ENCODE measurements at places on chromosomes 3 and 15.

GRCh38 chr3:16759227-16759903 is 125.4 kb upstream of the PLCL2 start:
- DNase-seq = no peak

DNA sequence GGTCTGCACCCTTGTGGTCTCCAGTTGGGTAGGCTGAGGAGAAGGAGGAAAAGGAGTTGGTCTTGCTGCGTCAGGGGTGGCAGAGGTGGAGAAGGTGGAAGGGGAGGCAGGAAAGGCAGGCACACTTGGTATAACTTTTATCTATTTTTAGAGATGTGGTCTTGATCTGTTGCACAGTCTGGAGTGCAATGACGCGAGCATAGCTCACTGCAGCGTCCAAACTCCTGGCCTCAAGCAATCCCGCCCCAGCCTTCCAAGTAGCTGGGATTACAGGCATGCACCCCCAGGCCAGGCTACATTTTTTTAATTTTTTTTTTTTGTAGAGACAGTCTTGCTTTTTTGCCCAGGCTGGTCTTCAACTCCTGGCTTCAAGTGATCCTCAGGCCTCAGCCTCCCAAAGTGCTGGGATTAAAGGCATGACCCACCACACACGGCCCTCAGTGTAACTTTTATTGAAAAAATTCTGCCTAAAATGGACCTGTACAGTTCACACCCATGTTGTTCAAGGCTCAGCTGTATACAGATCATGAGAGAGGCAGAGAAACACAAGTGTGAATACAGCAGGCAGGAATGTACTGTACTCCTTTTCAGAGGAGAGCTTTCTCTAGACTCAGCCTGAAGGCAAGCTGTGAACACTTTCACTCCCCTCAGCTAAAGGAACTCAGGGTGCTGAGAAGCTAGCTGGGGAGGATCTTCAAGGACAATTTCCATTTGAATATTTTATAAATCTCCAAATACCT is 2.1 kb upstream of the RHOV start:
- DNase-seq = no peak

- no peak for DNase-seq
Observed at GRCh38 chr15:78232951-78233350, 1.4 kb downstream of the ACSBG1 start.

GRCh38 chr15:53448232-53449015 is 311.0 kb downstream of the WDR72 start:
- no peak for DNase-seq

GRCh38 chr3:123807820-123808219 is 76.3 kb downstream of the MYLK start:
- no peak for DNase-seq

GRCh38 chr3:72301779-72302178 is 516.8 kb upstream of the PROK2 start:
- no peak for DNase-seq

- no peak for DNase-seq
Observed at GRCh38 chr15:80684697-80685096, 10.4 kb upstream of the ABHD17C start.

GRCh38 chr15:50911621-50912020 is 3.1 kb downstream of the AP4E1 start:
- no peak for DNase-seq

DNA sequence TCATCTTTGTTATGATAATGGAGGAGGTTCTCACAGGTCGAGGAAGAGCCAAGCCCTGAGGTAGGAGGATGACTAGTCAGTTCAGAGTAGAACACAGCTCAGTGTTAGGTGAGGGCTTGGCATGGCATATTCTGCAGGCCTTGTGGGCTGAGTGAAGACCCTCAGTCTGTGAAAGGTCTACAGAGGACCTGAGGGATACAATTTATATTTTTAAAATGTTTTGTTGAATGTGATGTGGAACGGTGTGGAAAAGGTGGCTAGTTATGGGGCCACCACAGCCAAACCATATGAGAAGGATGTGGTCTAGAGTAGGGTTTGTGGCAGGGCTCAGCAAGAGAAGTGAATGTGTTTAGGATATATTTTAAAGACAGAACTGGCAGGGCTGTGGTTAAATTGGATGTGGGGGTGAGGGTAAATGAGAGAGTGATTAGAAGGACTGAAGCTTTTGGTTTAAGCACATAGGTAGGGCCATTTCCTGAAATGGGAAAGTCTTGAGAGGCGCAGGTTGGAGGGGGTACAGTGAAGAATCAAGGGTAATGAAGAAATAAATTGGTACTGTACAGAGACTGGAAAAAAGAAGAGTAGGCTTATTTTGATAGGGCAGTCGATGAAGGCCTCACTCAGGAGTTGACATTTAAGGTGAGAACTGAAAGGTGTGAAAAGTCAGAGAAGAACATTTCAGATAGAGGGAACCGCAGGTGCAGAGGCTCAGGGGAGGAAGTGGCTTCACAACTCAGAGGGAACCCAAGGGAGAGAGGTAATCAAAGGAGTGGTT is 60.5 kb downstream of the SPTSSB start:
- no peak for DNase-seq

DNA sequence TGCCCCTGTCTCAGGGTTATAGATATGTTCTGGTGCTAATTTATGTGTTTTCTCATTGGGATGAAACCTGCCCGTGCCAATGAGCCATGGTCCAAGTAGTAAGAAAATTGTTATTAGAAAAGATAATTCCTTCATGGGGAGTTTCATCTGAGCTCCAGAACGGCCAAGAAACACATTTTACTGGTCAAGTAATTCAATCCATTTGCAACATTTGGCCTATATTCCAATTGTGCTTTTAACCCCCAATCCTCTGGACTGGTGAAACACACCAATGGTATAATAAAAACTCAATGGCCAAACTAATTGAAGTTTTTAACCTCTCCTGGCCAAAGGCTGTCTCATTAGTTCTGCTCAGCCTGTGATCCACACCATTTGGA is 53.7 kb upstream of the XCR1 start:
- no peak for DNase-seq

DNA sequence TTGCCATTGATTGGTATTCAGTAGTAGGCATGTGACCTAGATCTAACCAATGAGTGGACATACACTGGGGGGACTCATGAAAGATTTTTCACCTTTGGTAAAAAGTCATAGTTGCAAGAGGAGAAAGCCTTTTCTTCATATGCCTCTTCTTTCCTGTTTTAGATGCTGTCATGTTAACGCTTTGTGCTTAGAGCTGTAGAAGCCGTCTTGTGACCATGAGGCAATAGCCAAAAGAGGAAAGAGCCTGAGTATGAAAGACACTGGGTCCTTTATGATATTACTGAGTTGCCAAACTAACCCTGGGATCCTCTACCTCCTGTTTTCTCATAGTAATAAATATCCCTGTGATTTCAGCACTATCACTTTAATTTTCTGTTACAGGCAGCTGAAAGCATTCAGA is 396.0 kb downstream of the FHIT start:
- DNase-seq = no peak

- no peak for DNase-seq
Observed at GRCh38 chr3:190996181-190996775, 133.8 kb upstream of the GMNC start.

DNA sequence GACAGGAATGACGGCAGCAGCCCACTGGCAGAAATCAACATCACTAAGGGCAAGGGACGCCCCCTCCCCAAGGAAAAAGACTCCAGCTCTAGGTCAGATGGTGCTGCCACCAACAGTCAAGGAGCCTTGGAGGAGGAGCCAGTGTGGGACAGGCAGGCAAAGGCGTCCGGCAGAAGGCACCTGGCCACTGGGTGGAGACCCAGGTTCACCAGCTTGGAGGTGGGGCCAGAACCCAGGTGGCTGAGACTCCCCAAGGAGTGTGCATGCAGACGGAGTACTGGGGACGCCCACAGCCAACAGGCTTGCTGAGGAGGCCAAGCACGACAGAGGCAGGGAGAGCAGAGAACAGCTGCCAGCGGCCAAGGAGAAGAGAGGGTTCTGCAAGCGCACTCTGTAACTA is 35.2 kb downstream of the PTPN23 start:
- DNase-seq = no peak

GRCh38 chr3:26106228-26106627 is 316.3 kb downstream of the OXSM start:
- DNase-seq = no peak

- DNase-seq = no peak
Observed at GRCh38 chr3:153210660-153211059, 48.6 kb downstream of the RAP2B start.

- no peak for DNase-seq
Observed at GRCh38 chr3:189330066-189330465, 158.3 kb downstream of the TPRG1 start.

DNA sequence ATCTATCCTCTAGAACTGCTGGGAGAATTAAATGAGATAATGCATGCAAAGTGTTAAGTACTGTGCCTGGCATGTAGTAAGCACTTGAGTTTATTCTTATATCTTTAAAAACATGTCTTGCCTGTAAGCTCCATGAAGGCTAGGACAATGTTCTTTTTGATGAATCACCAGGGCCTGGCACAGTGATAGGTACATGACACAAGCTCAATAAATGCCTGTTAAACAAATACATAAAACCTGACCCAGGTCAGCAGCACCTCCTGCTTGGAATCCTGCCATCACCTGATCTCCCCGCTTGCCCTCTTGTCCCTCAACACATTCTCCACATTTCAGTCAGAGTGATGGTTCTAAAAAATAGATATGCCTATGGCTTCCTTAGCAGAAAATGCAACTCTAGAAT is 186.8 kb downstream of the CHST2 start:
- no peak for DNase-seq

DNA sequence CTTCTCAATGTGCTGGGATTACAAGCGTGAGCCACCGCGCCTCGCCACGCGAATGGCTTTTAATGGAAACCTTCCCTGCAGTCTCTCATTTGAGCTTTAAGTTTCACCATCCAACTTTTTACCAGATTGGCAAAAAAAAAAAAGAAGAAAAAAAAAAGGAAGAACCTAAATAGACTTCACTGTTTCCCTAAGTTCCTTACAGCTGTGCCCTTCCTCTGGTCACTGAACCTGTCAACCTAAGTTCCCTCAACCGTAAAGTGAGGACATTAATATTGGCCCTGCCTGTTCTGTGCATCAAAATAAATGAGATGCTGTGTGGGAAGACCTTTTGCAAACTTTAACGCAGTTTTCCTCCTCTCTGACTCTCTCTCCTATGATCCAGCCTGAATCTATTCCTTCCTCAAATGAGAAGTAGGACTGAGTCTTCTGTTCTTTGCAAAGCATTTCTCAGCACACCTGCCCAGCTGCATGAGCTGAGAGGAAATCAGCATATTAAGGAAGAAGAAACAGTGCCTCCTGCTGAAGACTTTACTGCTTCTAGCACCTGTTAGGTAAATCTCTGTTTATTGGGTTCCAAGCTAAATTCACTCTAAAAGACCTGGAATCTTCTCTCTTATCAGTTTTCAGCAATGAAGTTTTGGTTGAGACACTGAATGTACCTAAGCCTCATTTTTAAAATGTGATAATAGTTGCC is 99.6 kb upstream of the ETV5 start:
- no peak for DNase-seq

GRCh38 chr15:90930861-90931574 is 1.3 kb downstream of the HDDC3 start:
- DNase-seq = no peak

DNA sequence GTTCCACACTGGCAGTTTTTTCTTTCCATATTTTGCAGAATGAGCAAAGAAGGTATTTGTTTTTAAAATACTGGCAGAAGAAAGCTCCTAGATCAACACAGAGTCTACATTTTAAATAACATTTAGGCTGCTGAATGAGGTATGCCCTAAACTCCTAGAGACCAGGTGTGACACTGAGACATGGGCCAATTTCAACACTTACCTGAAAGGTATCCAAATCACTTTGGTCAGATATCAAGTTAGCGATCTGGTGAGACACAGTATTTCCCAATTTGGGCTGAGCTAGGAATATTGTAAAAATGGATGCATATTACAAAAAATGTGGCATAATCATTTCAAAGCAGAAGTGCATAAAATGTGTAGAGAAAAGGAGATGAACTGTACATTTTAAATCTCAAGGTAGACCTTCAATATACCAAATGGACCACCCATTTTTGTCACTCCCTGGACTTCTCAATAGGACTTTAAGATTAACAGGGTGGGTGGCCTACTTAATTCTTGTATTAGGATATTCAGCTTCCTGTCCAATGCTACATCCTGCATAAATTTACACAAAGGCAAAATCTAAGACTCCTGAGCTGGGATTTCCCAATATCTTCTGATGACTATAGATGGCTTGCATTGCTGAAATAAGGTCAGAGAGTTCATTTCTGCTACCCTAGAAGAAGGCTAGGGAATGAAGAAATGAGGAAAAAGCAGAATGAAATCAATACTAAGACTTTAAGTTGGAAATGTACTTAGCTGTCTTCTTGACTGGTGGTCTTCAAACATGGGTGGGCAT is 487.8 kb downstream of the FOXP1 start:
- no peak for DNase-seq

Data from ACHN (cell line).